ENCODE measurements at places on chromosomes 7 and 10. TPM values are rescaled to one million over a fixed set of nuclear protein-coding genes. Genes with fewer than 3 reads are reported as not detected.
A peak's percentile ranks its signal among the peaks of the same experiment; 100 is the strongest.

AKR1C2 gene
- 87.5 TPM for total RNA-seq

GRCh38 chr10:43249151-43249961 lies 17.5 kb downstream of the RASGEF1A start:
- no peak overlapping the region for H3K27ac ChIP-seq
- DNase-seq, result peak; percentile 55
- peaks cover 14% of the 10 kb centered on the region for H3K27me3 ChIP-seq
- no peaks in the 10 kb centered on the region for H3K36me3 ChIP-seq
- H3K4me3 ChIP-seq, result no peak overlapping the region

ZNF488 gene
- 4.9 TPM for total RNA-seq

- no peak overlapping the region for H3K27ac ChIP-seq
- peaks cover 4% of the 10 kb centered on the region for H3K36me3 ChIP-seq
- peaks cover 12% of the 10 kb centered on the region for H3K4me1 ChIP-seq
- no peak for DNase-seq
These were observed 298.6 kb upstream of the KIAA1217 start for GRCh38 chr10:23910291-23910690.

STEAP1 gene
- 3.4 TPM for total RNA-seq

DNA sequence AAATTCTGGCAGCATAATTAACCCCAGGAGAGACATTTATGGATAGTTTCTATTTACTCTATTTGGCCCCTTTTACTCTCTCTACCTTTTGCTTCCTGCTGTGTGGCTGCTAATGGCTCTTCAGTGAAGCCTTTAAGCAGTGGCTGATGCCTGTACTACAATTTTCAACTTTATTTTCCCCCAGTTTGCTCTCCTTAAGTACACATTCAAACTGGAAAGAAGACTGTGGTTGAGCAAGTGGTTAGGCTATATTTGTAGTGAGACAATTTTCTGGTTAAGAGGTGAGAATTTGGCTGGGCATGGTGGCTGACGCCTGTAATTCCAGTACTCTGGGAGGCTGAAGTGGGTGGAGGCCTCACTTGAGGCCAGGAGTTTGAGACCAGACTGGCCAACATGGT lies 8.5 kb upstream of the RSBN1L start:
- peaks cover 33% of the 10 kb centered on the region for H3K36me3 ChIP-seq
- no peak overlapping the region for H3K4me3 ChIP-seq
- H3K27me3 ChIP-seq, result no peaks in the 10 kb centered on the region
- DNase-seq, result no peak
- peak overlapping the region; percentile 13 for H3K27ac ChIP-seq
- peaks cover 37% of the 10 kb centered on the region for H3K4me1 ChIP-seq

DNA sequence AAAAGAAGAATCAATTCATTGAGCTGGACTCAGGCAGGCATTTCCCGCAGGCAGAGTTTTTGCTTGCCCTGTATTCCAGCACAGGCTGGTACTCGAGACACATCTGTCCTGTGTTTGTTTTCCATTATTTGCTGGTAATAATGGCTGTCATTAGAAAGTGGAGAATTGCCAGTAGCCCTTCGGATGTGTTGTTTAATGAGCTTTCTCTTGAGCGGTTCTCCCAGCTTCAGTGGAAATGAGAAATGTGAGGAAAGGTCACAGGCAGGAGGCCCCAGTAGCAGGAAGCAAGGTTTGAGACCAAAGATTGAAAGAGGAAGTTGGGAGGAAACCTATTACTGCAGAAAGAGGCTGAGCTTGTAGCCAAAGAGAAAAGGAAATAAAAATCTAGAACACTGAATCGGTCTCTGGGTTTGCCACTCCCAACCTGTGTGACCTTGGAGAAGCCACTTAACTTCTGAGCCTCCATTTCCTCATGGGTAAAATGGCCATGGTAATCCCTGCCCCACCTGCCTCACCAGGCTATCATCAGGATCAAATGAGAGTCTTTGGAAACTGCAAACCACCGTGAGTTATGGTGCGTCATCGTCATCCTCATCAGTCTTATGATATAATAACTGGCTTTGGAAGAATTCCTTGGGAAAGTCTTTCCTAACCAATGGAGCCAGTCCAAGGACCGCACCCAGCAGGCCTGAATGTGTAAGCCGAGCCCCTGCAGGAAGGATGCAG lies 67.7 kb downstream of the TACR2 start:
- peaks cover 25% of the 10 kb centered on the region for H3K4me1 ChIP-seq
- no peak for DNase-seq
- peak overlapping the region; percentile 21 for H3K4me3 ChIP-seq
- H3K27ac ChIP-seq, result peak overlapping the region; percentile 32
- H3K27me3 ChIP-seq, result no peaks in the 10 kb centered on the region

- H3K4me1 ChIP-seq, result peaks cover 10% of the 10 kb centered on the region
- H3K36me3 ChIP-seq, result no peaks in the 10 kb centered on the region
- H3K27me3 ChIP-seq, result no peaks in the 10 kb centered on the region
- no peak for DNase-seq
These were observed 108.9 kb upstream of the PDCD4 start for GRCh38 chr10:110762849-110763211.

NFE2L3 gene
- 10.5 TPM for total RNA-seq

GRCh38 chr7:131722371-131722770 lies 165.9 kb upstream of the PODXL start:
- no peaks in the 10 kb centered on the region for H3K36me3 ChIP-seq
- peak; percentile 29 for DNase-seq
- no peak overlapping the region for H3K4me3 ChIP-seq
- H3K4me1 ChIP-seq, result no peaks in the 10 kb centered on the region
- peaks cover 24% of the 10 kb centered on the region for H3K27me3 ChIP-seq

- no peaks in the 10 kb centered on the region for H3K36me3 ChIP-seq
- no peaks in the 10 kb centered on the region for H3K4me1 ChIP-seq
- no peak overlapping the region for H3K27ac ChIP-seq
- no peak overlapping the region for H3K4me3 ChIP-seq
These were observed 208.4 kb upstream of the KCND2 start for GRCh38 chr7:120064565-120064964.

DNA sequence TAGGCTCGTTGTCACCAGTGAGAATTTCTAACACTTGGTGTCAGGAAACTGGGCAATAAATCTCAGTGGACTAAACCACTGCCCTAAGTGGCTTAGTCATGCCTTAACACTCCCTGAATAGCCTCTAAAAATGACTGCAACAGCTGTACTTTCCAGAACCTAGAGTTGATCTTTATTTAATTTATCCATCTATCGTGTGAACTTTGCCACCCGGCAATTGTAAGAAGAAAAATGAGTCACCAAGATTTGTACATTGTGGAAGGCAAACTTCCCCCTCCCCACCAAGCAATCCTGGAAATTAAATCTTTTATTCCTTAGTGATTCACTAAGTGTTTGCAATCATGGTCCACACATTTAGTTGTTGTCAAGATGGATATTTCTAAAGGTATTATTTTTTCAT lies 47.1 kb downstream of the NXPH1 start:
- no peak for DNase-seq
- no peaks in the 10 kb centered on the region for H3K4me1 ChIP-seq
- no peaks in the 10 kb centered on the region for H3K36me3 ChIP-seq
- H3K27me3 ChIP-seq, result no peaks in the 10 kb centered on the region
- no peak overlapping the region for H3K4me3 ChIP-seq
- H3K27ac ChIP-seq, result no peak overlapping the region

SLC26A5 gene
- total RNA-seq, result not detected

DUS4L gene
- total RNA-seq, result 12.4 TPM

GRCh38 chr7:103425177-103425576 lies 20.8 kb downstream of the SLC26A5 start:
- H3K27ac ChIP-seq, result no peak overlapping the region
- no peaks in the 10 kb centered on the region for H3K36me3 ChIP-seq
- no peaks in the 10 kb centered on the region for H3K4me1 ChIP-seq
- H3K4me3 ChIP-seq, result no peak overlapping the region
- H3K27me3 ChIP-seq, result peaks cover 16% of the 10 kb centered on the region

DNA sequence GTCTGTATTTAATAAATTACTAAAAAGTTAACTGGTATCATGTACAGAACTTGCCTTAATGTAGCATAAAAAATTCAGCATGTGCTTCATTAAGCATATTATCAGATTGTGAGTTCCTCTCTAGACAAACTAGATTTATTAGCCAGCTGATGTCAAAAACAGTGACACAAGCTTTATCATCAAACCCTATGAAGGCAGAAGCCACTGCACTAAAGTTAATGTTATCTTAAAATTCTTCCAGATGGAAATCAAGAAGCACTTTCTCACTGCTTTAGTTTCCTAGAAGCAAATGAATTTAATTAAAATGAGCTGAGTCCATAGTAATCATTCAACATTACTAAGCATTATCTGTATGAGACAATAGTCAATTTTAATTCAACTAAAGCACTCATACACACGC lies 96.4 kb downstream of the ARHGAP12 start:
- peaks cover 20% of the 10 kb centered on the region for H3K4me1 ChIP-seq
- H3K27me3 ChIP-seq, result no peaks in the 10 kb centered on the region
- H3K27ac ChIP-seq, result no peak overlapping the region
- DNase-seq, result no peak
- no peak overlapping the region for H3K4me3 ChIP-seq
- H3K36me3 ChIP-seq, result peaks cover 3% of the 10 kb centered on the region

FAM180A gene
- total RNA-seq, result not detected

Measured in type B pancreatic cell (in vitro differentiated cells).